Activated CD8-positive, alpha-beta memory T cell treated with anti-CD3 and anti-CD28 coated beads for 48 hours (primary cell): ENCODE measurements at places on chromosomes 2 and 18.

DNA sequence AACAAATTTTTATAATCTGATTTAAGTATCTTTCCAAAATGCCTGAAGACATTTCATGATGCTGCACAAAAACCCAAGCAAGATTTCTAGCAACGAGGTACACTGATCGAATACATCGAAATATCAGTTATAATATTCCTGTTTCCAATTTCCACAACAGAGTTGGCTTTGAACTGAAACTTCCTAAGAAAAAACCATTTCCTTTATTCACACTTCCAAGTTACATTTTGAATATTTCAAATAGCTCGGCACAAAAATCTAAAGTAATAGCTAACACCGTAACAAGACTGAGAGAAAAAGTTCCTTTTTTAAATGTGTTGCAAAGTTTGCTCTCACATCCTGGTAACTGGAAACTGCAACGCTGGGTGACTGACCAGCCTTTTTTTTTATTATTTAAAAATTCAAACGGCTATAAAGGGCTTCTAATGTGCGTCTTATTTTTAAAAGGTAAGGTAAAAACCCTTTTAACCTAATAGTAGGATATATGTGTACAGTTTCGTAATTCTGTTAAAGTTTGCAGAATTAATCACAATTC is 1.7 kb downstream of the HNRNPLL start:
- no peak for DNase-seq

GRCh38 chr18:40346146-40346545 is 1608.9 kb upstream of the PIK3C3 start:
- no peak for DNase-seq

DNA sequence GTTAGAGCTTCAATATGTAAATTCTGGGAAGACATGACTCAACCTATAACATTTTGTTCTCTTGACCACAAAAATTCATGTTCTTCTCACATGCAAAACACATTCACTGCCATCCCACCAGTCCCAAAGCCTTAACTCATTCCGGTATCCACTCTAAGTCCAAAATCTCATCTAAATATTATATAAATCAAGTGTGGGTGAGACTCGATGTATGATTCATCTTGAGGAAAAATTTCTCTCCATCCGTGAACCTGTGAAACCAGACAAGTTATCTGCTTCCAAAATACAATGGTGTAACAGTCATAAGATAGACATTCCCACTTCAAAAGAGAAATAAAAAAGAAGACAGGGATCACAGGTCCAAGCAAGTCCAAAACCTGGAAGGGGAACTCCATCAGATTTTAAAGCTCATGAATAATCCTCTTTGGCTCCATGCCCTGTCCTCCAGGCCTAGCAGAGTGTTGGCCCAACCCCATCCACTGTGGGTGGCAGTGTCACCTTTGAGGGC is 101.3 kb downstream of the RAD51AP2 start:
- no peak for DNase-seq

- no peak for DNase-seq
These were observed 65.8 kb downstream of the ARHGAP28 start for GRCh38 chr18:6795307-6795706.

- no peak for DNase-seq
These were observed 407.0 kb upstream of the CDH19 start for GRCh38 chr18:67010919-67011318.

DNA sequence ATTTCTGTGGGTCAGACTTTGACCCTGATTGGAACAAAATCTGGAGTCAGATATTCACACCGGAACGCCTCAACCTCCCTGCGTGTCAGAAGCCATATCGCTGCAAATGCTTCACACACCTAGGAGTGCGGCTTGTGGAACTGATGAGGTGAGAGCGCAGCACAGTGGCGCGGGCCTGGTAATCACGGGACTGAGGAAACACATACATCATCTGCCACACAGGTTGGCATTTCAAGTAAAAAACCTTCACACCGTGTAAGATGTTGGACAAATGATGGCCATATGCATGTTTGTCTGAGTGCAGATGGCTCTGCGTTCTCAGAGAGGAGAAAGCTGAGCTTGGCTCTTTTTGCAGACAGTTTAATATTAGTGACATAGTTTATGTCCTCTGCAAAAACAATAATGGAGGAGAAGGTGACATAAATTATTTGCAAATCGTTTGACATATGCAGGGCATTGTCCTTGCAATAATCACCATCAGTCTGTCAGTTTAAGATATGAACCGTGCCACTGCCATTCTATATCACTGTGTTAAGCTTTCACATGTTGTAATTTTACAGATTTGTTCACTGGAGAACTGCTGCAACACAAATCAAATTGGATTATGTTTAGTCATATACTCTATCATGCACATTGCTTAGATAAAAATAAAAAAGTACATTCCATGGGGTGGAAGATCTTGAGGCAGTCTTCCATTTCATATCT is 101.4 kb downstream of the MTX2 start:
- no peak for DNase-seq

DNA sequence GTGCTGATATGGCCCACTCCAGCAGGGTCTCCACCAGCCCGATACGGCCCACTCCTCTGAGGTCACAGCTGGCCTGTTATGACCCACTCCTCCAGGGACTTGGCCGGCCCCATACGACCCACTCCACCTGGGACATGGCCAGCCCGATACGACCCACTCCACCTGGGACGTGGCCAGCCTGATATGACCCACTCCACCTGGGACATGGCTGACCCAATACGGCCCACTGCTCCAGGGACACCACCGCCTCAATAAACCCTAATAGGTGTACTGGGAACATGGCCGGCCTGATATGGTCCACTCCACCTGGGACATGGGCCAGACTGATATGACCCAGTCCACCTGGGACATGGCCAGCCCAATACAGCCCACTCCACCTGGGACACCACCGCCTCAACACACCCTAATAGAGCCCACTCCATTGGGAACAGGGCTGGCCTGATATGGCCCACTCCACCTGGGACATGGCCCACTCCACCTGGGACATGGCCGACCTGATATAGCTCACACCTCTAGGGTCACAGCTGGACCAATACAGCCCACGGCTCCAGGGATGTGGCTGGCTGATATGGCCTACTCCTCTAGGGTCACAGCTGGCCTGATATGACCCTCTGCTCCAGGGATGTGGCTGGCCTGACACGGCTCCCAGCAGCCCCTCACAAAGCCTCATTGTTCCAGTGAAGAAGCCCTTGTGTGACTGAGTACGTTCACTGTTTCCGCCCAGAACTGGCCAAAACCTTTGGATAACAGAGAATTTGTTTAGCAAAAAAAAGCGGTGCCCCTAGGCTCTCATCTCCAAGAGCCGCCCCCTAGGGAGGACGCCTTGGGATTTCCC is 245.6 kb downstream of the HDAC4 start:
- DNase-seq, result no peak

DNA sequence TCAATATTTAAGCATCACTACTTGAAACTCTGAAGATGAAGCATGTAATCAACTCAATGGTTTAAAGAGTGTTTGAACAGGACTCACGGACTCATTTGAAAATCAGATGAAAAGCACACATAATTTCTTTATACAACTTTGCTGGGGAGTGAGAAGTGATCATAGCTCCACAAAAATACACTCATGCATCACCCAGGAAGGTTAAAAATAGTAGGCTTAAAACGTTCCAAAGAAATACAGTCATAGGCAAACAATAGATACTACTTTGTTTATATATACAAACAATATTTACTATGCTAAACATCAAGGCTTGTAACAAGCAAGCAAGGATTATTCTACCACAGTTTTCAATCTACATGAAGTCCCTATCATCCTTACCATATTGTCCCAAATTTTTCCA is 11.6 kb downstream of the HNRNPLL start:
- DNase-seq, result no peak

DNA sequence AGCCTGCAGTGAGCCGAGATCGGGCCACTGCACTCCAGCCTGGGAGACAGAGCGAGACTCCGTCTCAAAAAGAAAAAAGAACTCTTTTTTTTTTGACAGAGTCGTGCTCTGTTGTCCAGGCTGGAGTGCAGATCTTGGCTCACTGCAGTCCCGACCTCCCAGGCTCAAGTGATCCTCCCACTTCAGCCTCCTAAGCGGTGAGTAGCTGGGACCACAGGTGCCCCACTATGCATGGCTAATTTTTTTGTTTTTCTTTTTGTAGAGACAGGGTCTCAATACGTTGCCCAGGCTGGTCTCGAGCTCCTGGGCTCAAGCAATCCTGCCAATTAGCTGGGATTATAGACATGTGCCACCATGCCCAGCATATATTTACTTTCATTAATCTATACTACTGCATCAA is 12.5 kb upstream of the INO80D start:
- DNase-seq, result no peak

GRCh38 chr18:8995096-8995495 is 107.4 kb upstream of the NDUFV2 start:
- no peak for DNase-seq

GRCh38 chr2:147363181-147363580 is 481.6 kb upstream of the ACVR2A start:
- DNase-seq, result no peak

DNA sequence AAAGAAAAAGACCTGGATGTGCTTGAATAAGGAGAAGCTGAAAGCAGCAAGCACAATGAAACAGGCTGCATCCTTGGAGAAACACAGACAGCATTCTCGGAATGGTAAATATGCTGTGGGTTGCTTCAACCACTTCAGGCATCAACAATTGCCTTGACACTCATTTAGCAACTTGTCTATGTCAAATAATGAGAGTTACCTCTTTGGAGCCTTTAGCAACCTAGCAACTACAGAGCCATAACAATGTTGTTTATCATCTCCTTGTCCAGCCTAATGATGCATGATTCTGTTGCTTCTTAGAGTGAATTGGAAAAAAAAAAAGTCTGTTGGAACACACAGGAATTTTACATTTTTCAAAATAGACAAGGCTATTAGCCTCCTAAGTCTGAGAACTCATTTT is 410.6 kb downstream of the PIK3C3 start:
- no peak for DNase-seq

DNA sequence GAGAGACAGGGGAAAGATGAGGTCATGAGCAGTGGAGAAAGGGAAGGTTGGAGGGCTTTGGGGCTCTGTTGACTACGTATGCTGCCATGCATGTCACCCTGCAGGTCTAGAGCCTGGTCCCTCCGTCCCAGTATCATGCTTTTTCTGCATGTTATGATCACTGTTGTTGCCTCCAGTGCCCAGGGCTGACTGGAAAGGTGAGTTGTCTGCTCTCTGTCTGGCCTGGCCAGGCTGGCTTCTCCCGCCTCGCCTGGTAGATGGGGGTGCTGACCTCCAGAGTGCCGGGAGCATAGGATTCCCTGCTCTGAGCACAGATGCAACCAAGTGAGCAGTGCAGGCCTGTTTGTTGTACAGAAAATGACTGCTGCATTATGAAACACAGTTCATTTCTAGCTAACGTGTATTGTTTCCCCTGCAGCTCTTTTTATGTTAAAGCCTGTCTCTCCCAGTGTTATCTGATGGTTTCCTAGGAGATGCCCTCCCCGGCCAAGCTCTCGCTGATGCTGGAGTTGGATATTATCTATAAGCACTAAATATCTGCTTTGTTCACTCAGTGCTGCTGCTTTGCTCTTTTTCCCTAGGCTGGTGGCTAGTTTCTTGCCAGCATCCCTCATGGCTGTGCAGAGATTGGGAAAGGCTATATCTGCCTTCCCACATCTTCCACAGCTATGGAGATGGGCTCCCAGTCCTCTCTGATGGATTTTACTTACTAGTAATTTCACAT is 158.2 kb downstream of the TDRD15 start:
- no peak for DNase-seq

GRCh38 chr2:27606611-27607010 is 22.2 kb downstream of the CCDC121 start:
- DNase-seq, result no peak

- no peak for DNase-seq
These were observed 510.3 kb upstream of the LINC00305 start for GRCh38 chr18:64659196-64659595.

DNA sequence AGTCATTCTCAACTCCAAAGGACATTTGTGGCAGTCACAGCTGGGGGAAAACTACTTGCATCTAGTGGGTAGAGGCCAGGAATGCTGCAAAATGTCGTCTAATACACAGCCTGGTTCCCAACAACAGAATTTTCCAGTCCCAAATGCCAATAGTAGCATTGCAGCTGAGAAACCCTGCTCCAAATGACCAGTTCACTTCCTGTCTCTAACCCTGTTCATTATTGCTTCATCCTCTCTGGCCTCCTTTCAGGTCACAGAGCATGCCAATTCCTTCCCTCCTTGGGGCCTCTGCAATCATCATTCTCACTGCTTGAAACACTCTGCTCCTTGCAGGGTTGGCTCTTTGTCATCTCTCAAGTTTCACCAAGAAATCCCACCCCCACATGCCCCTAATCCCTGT is 139.1 kb downstream of the IRS1 start:
- no peak for DNase-seq

DNA sequence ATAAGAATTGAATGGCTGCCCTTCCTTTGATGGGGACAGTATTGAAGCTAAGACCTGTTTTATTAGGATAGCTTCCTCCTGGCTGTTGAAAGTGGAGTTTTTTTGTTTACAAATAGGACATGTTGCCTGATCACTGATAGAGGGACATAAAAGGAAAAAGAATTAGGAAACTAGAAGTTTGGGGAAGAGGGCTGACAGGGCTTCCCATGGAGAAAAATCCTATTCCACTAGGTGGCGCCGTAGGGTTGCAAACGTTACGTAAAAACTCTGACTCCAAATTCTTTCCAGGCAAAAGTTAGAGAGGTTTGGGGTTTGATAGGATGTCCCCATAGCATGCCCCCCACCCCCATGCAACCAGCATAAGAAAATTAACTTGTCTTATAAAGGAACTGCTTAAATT is 11.1 kb upstream of the RBFA start:
- no peak for DNase-seq

DNA sequence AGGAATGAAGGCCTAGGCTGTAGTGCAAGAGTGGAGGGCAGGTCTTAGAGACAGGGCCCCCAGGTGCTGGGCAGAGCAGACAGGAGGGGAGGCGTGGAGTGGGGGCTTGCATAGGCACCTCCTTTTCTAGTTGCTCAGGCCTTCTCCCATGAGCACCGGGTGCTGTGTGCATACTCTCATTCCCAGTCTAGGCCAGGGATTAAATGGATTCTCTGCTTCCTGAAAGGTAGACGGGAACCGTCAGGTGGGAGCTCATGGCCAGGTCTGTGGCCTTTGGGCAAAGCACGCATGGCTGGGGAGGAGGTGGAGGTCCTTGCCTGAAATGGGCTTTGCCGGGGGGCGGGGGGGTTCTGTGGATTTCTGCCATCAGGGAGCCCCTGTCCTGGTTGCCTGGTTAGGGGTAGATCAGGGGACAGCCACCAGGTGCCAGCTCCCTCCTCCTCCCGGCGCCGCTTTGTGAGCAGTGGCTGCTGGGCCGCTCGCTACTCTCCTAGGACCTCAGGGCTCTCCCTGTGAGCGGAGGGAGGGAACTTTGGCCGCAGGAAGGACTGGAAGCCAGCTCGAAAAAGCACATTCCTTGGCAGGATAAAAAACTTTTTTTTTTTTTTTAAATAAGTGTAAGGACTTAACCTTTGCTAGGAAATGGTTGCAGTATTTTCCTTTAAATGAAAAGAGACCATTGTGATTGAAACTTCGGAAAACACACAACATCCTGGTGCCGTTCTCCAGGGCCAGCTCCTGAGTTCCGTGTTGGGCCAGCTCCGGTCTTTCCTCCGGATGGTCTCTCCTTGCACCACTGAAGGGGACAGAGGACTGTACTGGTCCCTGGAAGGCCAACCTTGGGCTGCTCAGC is 82.8 kb upstream of the HAAO start:
- no peak for DNase-seq
